ENCODE measurements at places on chromosomes 4 and X.
A peak's percentile ranks its signal among the peaks of the same experiment; 100 is the strongest.

DNA sequence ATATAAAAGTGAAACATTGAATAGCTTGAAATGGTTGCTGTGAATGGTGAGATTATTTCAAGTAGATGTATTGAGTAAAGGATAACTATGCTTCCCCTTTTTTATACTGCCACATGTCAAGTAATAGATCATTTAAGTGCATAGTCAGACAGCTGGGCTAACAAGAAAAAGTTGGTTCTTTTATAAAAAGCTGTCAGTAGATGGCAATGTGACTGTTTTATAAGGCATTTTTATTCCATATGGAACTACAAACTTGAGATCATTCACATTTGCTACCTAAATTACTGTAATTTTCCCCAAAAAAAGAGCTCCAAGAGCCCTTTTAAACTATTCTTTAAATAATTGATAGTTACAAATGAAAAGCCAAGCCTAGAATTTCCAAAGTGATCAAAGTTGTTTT, 831.0 kb downstream of the C4orf33 start:
- no peak for DNase-seq

DNA sequence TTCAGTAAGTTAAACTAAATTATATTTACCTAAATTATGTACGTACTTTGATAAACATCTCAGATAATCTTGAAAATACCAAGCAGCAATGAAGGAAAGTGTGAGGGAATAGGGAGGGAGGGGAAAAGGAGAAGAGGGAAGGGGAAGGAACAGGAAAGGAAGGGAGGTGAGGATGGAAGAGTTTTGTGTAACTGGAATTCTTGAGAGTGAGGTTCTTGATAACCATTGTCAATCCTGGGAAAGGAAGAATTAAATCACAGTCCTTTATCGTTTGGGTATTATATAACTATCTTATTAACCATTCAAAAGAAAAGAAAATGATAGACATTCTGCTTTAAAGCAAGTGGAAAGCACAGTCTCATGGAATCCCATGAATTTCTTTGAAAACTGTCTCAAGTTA, 795.0 kb downstream of the CCSER1 start:
- no peak for DNase-seq

DNA sequence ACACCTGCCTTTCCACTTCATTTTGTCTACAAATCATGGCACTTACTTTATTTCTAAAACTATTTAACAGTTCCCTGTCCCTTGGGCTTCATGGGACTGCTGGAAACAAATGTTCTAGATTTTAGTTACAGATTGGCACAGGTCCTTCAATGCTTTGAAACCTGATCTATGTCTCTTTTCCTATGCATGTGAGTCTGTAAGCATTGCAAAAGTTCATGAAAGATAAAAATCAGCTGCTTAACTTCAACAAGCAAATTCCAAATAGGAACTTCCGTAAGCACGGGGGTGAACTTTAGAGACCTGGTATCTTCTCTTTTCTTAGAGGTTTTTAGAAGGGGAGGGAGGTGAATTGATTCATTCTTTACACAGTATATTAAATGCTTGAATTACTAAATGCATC, 9.5 kb downstream of the LGI2 start:
- DNase-seq = no peak

DNA sequence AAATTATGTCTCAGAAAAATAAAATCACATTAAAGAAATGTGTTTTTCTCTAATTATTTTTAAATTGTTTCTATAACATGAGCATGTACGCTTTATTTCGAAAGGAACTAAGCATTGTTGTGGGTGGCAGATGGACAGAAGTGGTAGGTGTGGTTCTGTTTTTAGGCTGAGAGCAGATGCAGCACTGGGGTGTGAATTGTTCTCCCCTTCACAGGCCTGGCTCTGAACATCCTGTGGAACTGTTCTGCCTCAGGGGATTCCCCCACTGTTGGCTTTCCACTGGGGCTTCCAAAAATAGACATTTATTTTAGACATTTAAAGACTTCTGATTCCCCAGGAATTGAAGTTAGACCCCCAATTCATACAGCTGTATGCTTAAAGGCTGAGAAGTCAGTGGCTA, 41.9 kb upstream of the PDHA2 start:
- no peak for DNase-seq

- DNase-seq = peak; percentile 95
Measured at GRCh38 chr4:127782025-127782274, 172 bp upstream of the HSPA4L start.

- no peak for DNase-seq
Measured at GRCh38 chr4:1208970-1209704, 36.8 kb upstream of the SPON2 start.

DNA sequence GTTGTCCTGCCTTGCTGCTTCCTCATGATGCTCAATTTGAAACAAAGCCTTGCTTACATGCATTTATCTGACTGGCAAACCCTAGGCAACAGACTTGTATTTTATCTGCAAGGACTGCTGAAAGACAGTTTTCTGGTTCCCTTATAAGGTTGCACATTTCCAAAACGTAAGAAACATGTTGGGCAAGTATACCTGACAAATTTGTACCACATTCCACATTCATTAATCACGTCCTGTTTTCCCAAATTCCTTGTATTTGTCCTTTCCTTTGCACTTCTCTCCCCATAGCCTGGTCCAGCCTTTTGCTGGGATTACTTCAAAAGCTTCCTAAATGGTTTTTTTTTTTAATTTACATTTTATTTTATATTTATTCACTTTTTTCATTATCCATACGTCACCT, 310.1 kb downstream of the PPP3CA start:
- no peak for DNase-seq

GRCh38 chr4:74543231-74543781, 98.4 kb downstream of the AREG start:
- no peak for DNase-seq

- DNase-seq = no peak
Measured at GRCh38 chrX:12898073-12898472, 8.3 kb upstream of the TLR8 start.

DNA sequence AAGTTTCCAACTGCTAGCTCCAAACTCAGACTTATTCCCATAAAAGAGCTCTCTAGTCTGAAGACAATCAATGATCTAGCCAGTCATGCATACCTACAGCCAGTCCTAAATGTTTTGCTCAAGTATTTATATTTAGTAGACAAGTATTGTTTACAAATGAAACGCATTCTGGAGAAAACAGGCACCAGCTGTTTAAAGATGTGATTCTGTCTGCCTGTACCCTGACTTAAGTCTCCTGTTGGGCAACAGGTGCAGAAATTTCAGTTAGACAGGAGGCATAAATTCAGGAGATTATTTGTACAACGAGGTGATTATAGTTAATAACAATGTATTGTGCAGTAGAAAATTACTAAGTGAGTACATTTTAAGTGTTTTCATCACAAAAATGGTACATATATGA, 28.9 kb downstream of the LNX1 start:
- no peak for DNase-seq

GRCh38 chrX:10620121-10620699, at the start of gene MID1:
Gene MID1 (minus strand): TSS chrX:10620585. CDS start chrX:10567547, 53,038 bp downstream.
- peak; percentile 23 for DNase-seq

DNA sequence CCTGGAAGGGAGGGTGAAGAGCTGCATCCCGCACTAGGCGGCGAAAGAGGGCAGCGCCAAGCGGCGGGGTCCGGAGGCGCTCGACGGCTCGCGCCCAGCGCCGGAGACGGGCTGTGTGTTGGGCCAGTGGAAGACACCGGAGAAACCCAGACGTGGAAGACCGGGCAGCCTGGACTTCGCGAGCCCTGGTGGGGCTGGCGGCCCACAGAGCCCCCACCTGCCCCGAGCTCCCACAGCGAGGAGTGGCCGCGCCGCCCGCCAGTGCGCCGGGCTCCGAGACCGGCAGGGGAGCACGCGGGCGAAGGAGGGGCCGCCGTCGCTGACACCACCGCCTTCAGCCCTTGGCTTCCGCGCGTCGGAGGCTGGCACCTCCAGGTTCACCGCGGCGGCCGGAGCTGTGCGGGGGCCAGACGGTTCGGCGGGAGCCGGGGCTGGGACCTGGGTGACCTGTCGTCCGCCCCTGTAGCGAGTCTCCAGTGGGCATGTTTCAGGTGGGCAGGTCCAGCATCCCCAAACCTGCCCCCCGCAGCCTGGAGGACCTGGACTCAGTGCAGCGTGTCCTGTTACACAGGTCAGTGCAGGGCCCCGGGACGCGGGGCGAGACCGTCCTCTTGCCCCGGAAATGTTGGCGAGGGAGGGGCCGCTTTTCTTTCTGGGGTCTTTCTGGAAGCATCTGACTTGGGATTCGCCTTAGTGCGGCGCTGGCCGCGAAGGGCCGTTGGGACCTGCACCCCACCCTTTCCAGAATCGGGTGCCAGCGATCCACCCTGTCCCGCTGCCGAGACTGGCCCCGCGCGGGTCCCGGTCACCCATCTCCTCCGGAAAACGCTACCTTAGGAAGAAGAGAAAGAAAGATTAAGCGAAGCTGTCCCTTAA, 9.6 kb upstream of the INTU start:
- peak; percentile 31 for DNase-seq

GRCh38 chr4:92100975-92101374, 202.8 kb upstream of the GRID2 start:
- DNase-seq = no peak

DNA sequence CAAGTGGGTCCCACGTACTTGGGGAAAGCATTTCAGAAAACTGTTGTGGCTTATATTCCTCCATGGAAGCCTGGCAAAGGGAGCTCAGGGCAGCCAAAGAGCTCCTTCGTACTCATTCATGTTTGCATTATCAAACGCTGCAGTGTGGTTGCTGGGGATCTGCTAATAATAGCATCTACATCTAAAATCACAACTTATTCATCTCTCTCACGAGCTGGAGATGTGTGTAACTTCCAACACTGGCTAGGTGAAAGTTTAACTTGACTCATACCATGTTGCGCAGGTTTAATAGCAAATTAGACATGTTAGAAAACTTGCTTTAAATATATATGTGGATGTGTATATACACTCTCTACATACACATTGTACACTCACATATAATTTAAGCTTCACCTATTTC, 415.1 kb downstream of the AFF2 start:
- peak; percentile 7 for DNase-seq

- DNase-seq = no peak
Measured at GRCh38 chr4:7855731-7856130, 83.9 kb downstream of the AFAP1 start.

GRCh38 chrX:84218726-84219125, 30.7 kb upstream of the RPS6KA6 start:
- DNase-seq = no peak

- no peak for DNase-seq
Measured at GRCh38 chr4:177517862-177518261, 75.6 kb upstream of the AGA start.

GRCh38 chrX:71870208-71871098, 40.2 kb upstream of the NHSL2 start:
- peak; percentile 9 for DNase-seq

GRCh38 chrX:148466292-148466691, 34.1 kb upstream of the AFF2 start:
- no peak for DNase-seq

- DNase-seq = no peak
Measured at GRCh38 chrX:153474718-153475117, 4.3 kb upstream of the HAUS7 start.

DNA sequence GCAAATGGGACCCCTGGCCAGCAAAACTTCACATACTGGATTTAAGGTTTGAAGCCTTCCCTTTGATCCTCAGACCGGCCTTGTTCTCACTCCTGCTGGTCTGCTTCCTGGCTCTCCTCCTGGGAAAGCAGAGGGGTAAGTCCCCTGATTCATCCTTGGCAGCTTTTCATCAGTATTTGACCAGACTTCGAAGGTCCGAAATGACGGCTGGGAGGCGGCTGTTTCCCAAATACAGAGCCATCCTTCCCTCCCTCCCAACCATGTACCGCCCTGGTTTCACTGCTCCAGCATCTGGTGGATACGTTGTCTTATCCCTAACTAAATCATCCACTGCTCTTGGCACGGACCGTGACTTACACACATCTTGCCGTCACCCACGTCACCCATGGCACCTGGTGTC, 265.5 kb downstream of the BCOR start:
- no peak for DNase-seq

GRCh38 chr4:153421941-153422340, 44.2 kb upstream of the TMEM131L start:
- peak; percentile 54 for DNase-seq

DNA sequence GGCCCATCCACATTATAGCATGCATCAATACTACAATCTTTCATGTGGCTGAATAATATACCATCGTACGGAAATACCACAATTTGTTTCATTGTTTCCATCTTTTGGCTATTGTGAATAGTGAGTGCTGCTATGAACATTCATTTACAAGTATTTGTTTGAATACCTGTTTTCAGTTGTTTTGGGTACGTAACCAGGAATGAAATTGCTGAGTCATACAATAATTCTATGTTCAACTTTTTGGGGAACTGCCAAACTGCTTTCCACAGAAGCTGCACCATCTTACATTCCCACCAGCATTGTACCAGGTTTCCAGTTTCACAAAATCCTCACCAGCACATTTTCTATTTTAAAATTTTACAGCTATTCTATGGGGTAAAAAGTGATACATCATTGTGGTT, 28.5 kb upstream of the MANBA start:
- no peak for DNase-seq

GRCh38 chr4:3365326-3365725, 72.5 kb downstream of the RGS12 start:
- no peak for DNase-seq

DNA sequence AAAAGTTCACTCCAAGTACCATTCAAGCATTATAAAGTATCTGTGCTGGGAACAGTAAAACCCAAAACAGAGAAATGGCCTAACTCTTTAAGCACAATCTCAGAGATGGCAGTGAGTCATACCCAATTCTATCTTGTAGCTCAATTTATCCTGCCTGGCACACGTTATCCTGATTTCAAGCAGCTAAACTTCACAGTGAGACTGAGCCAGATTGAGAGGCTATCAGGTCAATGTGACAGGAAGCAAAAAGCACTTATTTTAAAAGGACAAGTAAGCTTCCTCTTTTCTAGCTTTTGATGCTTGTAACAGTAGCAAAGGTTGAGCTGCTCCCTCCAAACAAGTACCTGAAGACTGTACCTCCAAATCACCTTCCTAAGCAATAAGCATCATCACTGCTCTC, 324.9 kb downstream of the NAF1 start:
- no peak for DNase-seq

DNA sequence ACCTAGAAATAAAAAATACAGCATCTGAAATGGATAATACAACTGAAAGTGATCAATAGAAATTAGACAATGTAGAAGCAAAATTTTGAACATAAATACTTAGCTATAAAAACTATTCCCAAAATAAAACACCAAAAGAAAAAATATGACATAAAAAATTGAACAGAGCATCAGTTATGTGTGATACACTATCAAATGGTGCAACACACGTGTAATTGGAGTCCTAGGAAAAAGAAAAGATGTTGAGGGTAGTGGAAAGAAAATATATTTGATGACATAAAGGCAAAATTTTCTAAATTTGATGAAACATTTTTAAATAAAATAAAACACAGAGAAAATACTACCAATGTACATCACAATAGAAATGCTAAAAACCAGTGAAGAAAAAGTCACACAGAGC, 63.1 kb downstream of the NPY2R start:
- no peak for DNase-seq

DNA sequence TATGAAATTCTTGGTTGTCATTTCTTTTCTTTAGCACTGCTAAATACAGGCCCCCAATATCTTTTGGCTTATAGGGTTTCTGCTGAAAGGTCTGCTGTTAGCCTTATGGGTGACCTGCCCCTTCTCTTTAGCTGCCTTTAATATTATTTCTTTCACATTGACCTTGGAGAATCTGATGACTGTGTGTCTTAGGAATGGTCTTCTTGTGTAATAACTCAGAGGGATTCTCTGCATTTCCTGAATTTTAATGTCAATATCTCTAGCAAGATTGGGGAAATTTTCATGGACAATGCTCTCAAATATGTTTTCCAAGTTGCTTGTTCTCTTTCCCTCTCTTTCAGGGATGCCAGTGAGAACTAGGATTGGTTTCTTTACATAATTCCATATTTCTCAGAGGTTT, 292.4 kb downstream of the SLC7A11 start:
- DNase-seq = no peak

Data from GM13976 (cell line).